ENCODE measurements at places on chromosomes 13 and 19.

DNA sequence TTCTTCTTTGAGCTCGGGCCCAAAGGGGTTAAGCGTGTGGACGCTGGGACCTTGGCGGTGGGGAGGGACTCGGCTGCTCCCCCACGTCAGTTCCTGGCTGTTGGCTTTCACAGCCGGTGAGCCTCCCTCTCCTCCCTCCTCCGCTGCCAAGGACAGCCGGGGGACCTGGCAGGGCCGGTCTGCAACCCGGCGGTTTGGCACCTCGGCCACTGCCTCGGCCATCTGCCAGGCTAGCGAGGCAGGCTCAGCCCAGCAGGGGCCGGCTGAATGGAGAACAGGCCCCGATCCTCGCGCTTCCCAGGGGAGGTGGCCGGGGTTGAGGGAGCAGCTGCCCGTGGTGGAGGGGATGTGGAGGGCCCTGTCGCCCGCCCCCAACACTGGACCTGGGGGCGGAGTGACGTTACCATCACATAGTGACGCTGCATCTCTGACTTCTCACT, 5.0 kb downstream of the TLE5 start:
- no peak for DNase-seq

- no peak for DNase-seq
Observed at GRCh38 chr19:35738887-35739229, 3.4 kb downstream of the IGFLR1 start.

- no peak for DNase-seq
Observed at GRCh38 chr13:35140321-35140720, 198.3 kb downstream of the NBEA start.

DNA sequence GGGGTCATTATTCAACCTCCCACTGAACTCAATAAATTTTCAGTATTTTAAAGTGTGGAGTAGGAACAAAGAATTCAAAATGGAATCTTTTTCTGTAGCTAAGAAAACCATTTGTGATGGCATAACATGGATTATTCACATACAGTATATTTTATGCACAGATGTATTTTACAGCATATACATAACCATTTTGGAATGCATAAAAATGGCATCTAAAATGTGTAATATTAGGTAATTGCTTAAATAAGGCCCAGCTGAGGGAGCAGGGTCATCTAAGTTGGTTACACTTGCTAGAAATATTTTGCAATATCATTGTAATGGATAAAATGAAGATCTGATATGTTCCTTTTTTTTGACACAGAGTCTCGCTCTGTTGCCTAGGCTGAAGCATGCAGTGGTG, 146.9 kb downstream of the LMO7 start:
- no peak for DNase-seq

DNA sequence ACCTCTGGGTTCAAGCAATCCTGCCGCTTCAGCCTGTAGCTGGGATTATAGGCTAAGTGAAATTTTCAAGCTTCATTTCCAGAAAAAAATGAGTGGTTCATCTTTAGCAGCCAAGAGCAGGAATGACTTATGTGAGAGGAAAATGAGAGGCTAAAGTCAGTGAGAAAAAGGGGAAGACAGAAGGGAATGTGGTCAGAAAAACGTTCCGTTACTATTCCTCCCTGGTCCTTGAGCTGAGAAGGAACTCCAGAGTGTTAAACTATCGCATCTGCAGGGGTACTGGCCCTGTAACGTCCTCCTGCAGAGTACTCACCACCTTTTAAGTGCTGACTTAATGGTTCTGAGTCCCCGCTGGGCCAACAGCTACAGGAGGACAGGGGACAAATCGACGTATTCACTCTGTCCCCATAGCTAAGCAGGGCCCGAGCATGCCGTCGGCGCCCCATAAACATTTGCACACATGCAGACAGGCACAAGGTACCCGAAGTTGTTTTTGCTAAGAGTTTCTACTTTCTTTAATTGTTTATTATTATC, 88.1 kb downstream of the FLT1 start:
- DNase-seq = no peak

DNA sequence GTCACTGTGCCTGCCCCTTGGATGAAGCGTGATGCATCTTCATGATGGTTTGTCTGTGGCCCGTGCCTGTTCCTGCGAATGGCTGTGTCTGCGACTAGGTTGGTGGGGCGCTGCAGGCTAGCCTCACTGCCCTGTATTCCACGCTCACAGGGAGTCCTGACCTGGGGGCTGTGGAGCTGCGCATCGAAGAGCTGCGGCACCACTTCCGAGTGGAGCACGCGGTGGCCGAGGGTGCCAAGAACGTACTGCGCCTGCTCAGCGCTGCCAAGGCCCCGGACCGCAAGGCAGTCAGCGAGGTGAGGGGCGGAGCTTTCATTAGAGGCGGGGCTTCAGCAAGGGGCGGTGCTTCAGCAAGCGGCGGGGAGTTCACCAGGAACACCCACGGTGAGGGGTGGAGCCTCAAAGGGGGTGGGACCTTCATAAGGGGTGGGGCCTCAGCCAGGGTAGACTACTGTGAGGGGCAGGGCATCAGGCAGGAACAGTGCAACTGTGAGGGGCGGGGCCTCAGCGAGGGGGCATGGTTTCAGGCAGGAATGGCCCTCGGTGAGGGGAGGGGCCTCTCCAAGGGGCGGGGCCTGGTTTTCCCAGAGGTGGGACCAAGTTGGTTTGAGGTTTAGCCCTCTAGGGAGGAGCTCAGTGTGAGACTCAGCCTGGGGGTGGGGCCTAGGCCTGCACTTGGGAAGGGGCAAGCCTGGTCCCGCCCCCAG, 17.2 kb downstream of the PKN1 start:
- DNase-seq = peak; percentile 63

DNA sequence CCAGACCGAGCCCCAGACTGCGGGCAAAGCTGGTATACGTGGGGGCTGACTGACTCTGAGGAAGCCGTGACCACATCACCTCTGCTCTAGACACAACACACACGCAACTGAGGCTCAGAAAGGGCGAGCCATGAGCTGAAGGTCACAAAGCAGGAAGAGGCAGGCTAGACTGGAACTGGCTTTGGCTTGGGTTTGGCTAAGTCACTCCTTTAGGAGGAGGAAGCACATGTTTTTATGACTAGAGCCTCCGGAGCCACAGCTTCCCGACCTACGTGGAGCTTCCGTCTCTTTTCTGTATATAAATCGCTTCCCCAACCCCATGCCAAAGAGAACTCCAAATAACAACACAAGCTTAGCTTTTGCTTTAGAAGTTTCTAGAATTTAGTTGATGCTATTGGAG, 48.0 kb downstream of the RFX2 start:
- no peak for DNase-seq

Measured in activated CD8-positive, alpha-beta memory T cell treated with anti-CD3 and anti-CD28 coated beads for 48 hours (primary cell).